ENCODE measurements at places on chromosomes 1 and 21.

- no peak for DNase-seq
Measured at GRCh38 chr21:46304437-46304836, 18.3 kb downstream of the YBEY start.

- DNase-seq, result no peak
Measured at GRCh38 chr1:88276163-88276562, 407.9 kb upstream of the PKN2 start.

DNA sequence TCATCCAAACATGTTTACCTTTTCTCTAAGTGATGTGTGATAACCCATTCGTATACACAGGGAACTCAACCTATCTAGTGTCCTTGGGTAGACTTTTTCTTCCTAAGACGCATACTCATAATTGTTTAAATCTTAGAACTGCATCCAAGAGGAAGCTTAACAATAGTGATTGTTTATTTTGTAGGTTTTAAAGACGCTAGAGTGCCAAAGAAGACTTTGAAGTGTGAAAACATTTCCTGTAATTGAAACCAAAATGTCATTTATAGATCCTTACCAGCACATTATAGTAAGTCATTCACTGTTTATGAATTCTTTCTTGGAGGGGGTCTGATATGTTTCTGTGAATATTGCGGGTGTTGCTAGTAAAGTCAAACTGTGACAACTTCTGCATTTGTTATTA lies 25.4 kb downstream of the PLA2G4A start:
- DNase-seq, result no peak

GRCh38 chr1:114355240-114355639 lies 155.8 kb downstream of the TRIM33 start:
- DNase-seq, result no peak

GRCh38 chr1:224113545-224113917 lies 380 bp upstream of the FBXO28 start:
- no peak for DNase-seq

DNA sequence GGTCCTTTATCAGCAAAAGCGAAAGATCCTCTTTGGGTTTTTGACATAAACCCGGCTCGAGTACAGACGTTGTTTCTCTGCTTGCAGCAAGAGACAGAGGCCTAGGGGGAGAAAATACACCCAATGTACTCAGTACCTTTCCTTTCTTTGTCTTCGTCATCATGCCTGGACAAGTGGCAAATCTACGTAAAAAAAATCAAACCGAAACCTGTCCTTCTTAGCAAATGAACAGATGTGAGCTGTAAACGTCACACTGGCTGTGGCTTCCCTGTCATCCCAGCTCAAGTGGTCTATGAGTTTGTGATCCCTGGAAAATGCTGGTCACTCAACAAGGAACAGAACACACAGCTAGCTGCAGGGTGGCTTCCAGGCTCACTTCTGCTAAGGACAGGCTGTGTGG lies 39.9 kb downstream of the STPG1 start:
- DNase-seq, result no peak

DNA sequence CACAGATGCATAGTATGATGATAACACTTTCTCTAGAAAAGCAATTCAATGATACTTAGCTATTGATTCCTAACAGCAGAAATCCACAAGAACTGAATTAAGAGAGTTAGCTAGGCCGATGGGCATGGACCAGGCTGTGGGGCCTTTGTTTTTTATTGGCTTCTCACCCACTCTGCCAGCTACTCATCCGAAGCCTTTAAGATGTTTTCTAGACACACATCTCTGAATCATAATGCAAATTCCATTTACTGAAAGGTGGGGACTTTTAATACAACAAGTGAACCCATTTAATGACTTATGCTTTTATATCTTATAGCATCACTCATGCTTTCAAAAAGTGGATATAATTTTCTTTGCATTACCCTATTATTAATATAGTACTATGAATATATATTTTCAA lies 170.2 kb downstream of the RUNX1 start:
- no peak for DNase-seq

DNA sequence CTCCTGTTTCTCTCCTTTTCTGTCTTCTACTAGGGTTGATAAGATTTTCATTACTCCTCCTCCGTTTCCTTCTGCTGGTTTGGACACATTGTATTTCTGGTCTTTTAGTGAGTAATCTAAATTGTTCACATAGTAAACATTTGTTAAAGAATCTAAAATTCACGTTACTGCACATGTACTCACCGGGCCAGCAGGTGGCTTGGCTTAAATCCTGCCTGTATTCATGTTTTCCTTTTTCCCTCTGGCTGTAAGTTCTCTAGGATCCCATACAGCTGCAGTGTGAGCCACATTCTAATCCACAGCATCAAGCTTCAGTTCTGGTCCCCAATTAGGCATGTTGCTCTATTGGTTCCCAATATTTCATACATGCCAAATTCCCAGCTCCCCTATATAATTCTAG lies 958.3 kb downstream of the ADGRL2 start:
- DNase-seq, result no peak

GRCh38 chr1:9957726-9958125 lies 14.5 kb downstream of the NMNAT1 start:
- DNase-seq, result no peak

DNA sequence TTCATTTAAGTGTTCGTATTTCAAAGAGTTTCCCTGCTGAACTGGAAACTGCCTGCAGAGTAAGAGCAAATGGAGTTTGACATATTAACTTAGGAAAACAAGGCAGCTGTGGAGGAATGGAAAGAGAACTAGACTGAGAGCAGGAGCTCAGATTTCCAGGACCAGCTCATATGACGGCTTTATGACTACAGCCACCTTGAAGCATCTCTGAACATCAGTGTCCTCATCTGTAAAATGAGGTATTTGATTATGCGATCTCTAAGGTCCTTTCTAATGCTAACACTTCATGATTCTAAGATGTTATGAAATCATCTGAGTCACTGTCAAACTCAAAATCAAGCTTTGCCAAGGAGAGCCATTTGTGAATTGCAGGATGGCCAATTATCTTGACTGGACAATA lies 112.3 kb downstream of the PRRX1 start:
- DNase-seq, result no peak

GRCh38 chr1:119549719-119550132 lies 42.7 kb downstream of the HSD3B1 start:
- DNase-seq, result no peak

- no peak for DNase-seq
Measured at GRCh38 chr1:67827688-67828087, 5.6 kb downstream of the GNG12 start.

GRCh38 chr1:70945676-70946075 lies 101.9 kb downstream of the PTGER3 start:
- no peak for DNase-seq
